ENCODE measurements at places on chromosomes 2 and 18.

- no peak overlapping the region for H3K27ac ChIP-seq
- H3K27me3 ChIP-seq, result no peaks in the 10 kb centered on the region
These were observed 756.0 kb upstream of the LRATD1 start for GRCh38 chr2:13876491-13877037.

- peaks cover 30% of the 10 kb centered on the region for H3K36me3 ChIP-seq
- peak overlapping the region; percentile 80 for H3K27ac ChIP-seq
- H3K4me3 ChIP-seq, result peak overlapping the region; percentile 81
- no peaks in the 10 kb centered on the region for H3K27me3 ChIP-seq
- no peak for DNase-seq
These were observed 30.9 kb downstream of the LPIN2 start for GRCh38 chr18:2982022-2982421.

GRCh38 chr2:106080959-106081358 is 113.1 kb downstream of the UXS1 start:
- no peak for DNase-seq
- H3K4me3 ChIP-seq, result no peak overlapping the region
- no peak overlapping the region for H3K27ac ChIP-seq
- peaks cover 3% of the 10 kb centered on the region for H3K36me3 ChIP-seq
- peaks cover 38% of the 10 kb centered on the region for H3K4me1 ChIP-seq

- no peak overlapping the region for H3K27ac ChIP-seq
- peaks cover 28% of the 10 kb centered on the region for H3K4me1 ChIP-seq
- peaks cover 4% of the 10 kb centered on the region for H3K27me3 ChIP-seq
- peak; percentile 16 for DNase-seq
- H3K4me3 ChIP-seq, result no peak overlapping the region
These were observed 26.0 kb upstream of the RUFY4 start for GRCh38 chr2:218043100-218043499.

GRCh38 chr2:226464380-226464779 is 335.2 kb downstream of the IRS1 start:
- H3K36me3 ChIP-seq, result no peaks in the 10 kb centered on the region
- DNase-seq, result no peak
- no peaks in the 10 kb centered on the region for H3K4me1 ChIP-seq
- no peaks in the 10 kb centered on the region for H3K27me3 ChIP-seq

DNA sequence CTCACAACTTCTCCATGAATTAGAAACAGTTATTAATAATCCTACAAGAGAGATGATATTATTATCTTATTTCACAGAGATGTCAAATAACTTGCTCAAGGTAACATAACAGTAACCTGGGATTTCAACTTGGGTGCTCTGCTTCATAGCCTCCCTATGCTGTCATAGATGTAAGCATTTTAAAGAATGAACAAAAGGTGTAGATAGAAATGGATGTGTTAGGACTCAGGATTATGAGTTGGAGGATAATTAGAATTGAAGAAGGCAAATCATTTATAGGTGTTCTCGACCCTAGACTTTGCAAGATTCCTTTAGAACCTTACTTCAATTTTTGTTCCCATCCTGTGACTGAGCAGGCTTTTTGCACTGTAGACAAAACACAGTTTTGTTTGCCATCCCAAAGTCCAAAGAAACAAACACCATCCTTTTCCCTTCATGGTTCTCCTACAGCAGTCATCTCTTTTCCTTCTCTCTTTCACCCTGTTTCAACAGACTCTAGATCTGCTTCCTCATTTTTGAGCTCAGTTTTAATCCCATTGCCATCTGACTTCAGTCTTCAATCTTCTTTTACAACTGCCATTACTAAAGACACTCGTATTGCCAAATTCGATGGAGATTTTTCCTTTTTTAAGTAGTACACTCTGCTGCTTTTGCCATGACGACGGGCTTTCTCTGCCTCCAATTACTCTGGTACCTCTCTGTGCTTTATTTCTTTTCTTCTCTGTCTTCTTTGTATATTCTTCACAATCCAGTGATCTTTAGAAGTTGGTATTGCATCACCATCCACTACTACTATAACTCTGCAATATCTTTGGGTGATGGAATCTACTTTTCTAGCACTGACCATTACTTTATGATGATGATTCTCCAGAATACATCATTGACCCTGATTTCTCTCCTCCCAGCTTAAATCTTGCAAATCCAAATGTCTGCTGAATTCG is 4.5 kb downstream of the HNMT start:
- H3K4me1 ChIP-seq, result no peaks in the 10 kb centered on the region
- H3K27me3 ChIP-seq, result no peaks in the 10 kb centered on the region
- no peaks in the 10 kb centered on the region for H3K36me3 ChIP-seq
- no peak overlapping the region for H3K4me3 ChIP-seq

- no peaks in the 10 kb centered on the region for H3K36me3 ChIP-seq
- no peaks in the 10 kb centered on the region for H3K27me3 ChIP-seq
- DNase-seq, result no peak
- H3K4me1 ChIP-seq, result no peaks in the 10 kb centered on the region
- no peak overlapping the region for H3K4me3 ChIP-seq
- H3K27ac ChIP-seq, result no peak overlapping the region
These were observed 379.8 kb upstream of the FANCL start for GRCh38 chr2:58620896-58621295.

- peaks cover under 1% of the 10 kb centered on the region for H3K27me3 ChIP-seq
- H3K36me3 ChIP-seq, result no peaks in the 10 kb centered on the region
- no peak overlapping the region for H3K27ac ChIP-seq
- no peak overlapping the region for H3K4me3 ChIP-seq
- H3K4me1 ChIP-seq, result peaks cover 1% of the 10 kb centered on the region
- no peak for DNase-seq
These were observed 99.3 kb upstream of the STON1 start for GRCh38 chr2:48430528-48431094.

DNA sequence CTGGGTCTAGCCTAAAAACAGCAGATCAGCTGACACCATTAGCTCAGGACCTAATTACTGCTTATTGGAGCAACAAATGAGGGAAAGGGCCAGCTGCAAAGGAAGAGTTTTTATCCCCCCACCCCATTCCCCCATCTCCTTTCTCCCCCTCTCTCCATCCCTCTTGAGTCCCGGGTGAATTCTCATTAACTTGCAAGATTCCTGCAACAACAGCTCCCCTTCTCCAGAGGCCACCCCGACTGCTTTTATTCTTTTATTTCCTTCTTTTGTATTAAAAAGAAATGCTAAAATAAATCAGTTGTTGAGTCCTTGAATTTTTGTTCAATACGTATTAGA is 473 bp upstream of the NOL4 start:
- H3K27ac ChIP-seq, result no peak overlapping the region
- H3K27me3 ChIP-seq, result peaks cover 26% of the 10 kb centered on the region
- H3K4me3 ChIP-seq, result no peak overlapping the region

DNA sequence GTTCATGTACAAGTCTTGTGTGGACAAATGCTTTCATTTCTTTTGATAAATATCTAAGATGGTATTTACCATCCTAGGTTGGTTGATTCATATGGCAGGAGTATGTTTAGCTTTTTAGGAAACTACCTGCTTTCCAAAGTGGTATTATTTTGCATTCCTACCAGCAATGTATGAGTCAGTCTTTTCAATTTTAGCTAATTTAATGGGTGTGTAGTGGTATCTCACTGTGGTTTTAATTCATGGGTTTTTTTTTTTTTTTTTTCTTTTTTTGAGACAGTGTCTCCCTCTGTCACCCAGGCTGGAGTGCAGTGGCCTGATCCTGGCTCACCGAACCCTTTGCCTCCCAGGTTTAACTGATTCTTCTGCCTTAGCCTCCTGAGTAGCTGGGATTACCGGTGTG is 4.2 kb downstream of the ZNF512 start:
- peaks cover 60% of the 10 kb centered on the region for H3K4me1 ChIP-seq
- DNase-seq, result no peak
- peaks cover 68% of the 10 kb centered on the region for H3K36me3 ChIP-seq
- no peak overlapping the region for H3K4me3 ChIP-seq
- no peaks in the 10 kb centered on the region for H3K27me3 ChIP-seq

DNA sequence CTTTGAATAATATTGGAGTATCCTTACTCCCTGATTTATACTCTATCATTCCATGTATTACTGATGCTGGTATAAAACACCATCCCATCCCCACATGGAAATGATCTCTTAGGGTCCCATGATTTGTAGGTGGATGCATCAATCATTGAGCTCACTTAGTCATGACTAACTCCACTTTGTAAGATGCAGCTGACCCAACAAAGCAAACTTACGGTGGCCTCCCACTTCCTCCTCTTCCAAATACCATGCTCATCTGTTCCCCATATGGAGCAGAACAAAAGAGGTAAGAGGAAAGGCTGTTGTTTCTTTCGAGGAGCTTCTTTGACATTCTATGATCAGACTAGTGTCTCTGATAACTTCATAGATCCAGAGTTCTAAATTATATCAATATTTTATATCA is 640.2 kb upstream of the SLC39A10 start:
- no peak overlapping the region for H3K27ac ChIP-seq
- no peak for DNase-seq
- no peaks in the 10 kb centered on the region for H3K36me3 ChIP-seq

- peak overlapping the region; percentile 69 for H3K4me3 ChIP-seq
- no peak overlapping the region for H3K27ac ChIP-seq
- no peak for DNase-seq
- H3K27me3 ChIP-seq, result peaks cover 63% of the 10 kb centered on the region
- H3K4me1 ChIP-seq, result peaks cover 18% of the 10 kb centered on the region
- H3K36me3 ChIP-seq, result no peaks in the 10 kb centered on the region
These were observed 1.2 kb downstream of the FN1 start for GRCh38 chr2:215434447-215435279.

GRCh38 chr2:131040661-131041401 is 52.4 kb downstream of the FAM168B start:
- peak overlapping the region; percentile 86 for H3K27ac ChIP-seq
- H3K27me3 ChIP-seq, result peaks cover 6% of the 10 kb centered on the region
- H3K4me1 ChIP-seq, result peaks cover 47% of the 10 kb centered on the region
- peaks cover 16% of the 10 kb centered on the region for H3K36me3 ChIP-seq
- H3K4me3 ChIP-seq, result peak overlapping the region; percentile 84

GRCh38 chr18:48996901-48997463 is 46.2 kb upstream of the SMAD7 start:
- H3K36me3 ChIP-seq, result no peaks in the 10 kb centered on the region
- H3K4me3 ChIP-seq, result no peak overlapping the region
- peak; percentile 42 for DNase-seq
- peaks cover 11% of the 10 kb centered on the region for H3K4me1 ChIP-seq
